ENCODE measurements at places on chromosomes 6 and 20. TPM values are rescaled to one million over a fixed set of nuclear protein-coding genes. Genes with fewer than 3 reads are reported as not detected.
A peak's percentile ranks its signal among the peaks of the same experiment; 100 is the strongest.

DNA sequence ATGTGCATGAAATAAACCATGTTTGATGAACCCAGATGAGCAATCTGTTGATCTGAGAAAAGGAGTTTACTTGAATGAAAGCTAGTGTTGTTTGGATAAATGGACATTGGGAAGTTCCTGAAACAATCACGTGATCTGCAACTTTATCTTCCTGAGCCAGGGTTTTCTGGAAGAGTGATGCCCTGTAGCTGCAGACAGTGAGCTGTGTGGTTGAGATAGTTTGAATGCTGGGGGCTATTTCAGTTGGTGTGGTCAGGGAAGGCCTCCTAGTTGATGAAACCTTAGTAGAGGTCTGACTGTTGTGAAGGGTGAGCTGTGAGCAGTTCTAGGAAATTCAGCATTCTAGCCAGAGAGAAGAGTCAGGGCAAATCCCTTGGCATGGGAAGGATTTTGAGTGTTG is 643.7 kb downstream of the UTRN start:
- DNase-seq: no peak

DNA sequence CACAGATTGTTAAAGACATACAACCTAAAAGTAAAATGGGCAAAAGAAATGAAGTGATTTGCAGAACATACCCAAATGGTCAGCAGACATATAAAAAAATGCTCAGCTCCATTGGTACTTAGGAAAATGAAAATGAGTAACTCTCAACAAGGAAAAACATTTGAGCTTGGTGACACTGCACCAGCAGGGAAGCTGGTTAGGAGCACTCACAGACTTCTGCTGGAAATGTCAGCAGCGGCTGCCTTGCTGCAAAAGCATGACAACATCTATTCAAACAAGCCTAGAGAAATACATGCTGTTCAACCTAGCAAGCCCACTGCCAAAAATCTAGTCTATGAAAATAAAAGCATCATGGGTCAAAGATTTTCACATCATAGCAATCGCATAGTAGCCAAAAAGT is 99.0 kb upstream of the FOXQ1 start:
- DNase-seq: no peak

DNA sequence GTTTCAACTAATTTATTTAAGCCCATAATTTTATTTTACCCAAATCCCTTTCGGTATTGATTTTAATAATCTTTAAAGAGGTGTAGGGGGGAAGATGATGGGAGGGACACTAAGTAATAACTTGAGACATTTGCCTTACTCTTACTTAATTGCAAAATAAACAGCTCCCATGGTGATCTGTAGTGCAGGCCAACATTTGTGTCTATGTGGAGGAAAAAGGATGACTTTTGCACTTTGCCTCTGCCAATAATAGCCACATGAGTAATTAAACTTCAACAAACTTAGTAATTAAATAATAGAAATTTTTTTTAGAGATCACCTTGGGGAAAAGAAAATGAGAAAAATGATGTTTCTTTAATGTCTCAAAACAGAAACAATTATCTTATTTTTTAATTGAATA is 29.9 kb upstream of the CD2AP start:
- no peak for DNase-seq

DNA sequence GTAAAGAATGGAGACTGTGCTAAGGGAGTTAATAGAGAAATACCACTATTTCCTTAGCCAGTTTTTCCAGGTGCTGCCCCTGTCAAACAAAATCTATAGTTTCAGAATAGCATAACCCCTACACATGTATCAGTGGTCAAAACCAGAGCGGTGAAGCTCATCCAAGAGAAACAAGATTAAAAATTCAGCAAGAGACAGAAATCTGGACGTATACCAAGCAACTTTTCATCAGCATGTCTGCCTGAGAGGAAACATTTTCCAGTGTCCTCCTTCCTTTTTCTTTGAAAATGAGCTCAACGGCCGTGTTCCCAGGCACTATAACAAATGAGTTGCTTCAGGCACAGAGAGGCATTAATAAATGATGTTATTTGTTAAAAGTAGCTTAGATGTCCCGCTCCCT is 416.5 kb downstream of the BCKDHB start:
- no peak for DNase-seq

GRCh38 chr6:94350833-94351232 is 931.5 kb upstream of the EPHA7 start:
- DNase-seq: no peak

DNA sequence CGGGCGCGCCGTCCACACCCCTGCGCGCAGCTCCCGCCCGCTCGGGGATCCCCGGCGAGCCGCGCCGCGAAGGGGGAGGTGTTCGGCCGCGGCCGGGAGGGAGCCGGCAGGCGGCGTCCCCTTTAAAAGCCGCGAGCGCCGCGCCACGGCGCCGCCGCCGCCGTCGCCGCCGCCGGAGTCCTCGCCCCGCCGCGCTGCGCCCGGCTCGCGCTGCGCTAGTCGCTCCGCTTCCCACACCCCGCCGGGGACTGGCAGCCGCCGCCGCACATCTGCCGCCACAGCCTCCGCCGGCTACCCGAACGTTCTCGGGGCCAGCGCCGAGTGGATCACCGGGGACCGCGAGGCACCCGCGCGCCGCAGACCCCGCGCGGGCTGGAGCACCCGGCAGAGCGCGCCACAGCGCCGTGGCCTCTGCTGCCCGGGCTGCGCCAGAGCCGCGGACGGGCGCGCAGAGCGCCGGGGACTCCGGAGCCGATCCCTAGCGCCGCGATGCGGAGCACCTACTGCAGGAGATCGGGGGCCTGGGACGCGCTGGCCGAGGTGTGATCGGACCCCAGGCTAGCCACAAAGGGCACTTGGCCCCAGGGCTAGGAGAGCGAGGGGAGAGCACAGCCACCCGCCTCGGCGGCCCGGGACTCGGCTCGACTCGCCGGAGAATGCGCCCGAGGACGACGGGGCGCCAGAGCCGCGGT is at the start of gene BMP2:
Gene BMP2, plus strand, starts transcription at position 151 of the 692 bp plus-strand sequence. CDS start 2,441 bp downstream, outside the sequence.
- DNase-seq: no peak

DNA sequence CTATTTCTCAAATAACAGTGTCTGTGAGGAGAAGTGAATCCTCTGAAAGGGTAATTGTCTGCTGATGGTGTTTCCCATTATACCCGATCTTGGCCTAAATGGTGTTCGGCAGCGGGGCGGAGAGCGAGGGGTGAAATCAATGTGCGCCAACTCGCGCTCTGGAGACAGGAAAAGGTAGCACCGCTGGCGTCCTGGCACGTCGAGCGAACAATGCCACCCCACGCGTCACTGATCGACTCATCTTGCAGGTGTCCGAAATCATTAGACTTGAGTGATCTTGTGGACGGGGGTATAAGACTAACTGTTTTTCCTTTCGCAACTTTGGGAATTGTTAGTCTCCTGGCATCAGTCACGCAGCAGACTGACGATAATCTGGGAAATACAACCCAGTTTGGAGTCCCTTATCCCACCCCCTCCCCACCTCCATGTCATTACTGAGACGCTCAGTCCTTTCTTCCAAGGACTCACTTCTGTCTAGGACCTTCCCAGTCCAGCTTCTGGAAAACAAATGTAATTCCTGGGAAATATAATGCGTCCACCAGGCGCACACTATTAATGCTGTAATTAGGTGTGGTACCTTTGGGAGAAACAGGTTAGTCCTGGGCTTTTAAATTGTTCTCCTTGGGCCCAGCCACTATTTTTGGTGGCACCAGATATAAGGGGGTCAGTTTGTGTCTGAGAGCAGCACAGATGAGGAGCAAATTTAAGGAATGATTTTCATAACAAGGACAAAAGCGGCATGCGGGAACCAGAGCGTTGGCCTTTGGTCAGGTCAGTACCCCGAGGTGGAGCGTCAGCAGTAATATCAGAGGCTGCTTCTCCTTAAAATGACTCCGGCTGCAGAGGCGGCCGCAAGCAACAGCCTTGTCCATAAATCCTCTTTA is 2.3 kb downstream of the LINC00237 start:
- no peak for DNase-seq

- no peak for DNase-seq
Measured at GRCh38 chr20:1961374-1961773, 32.5 kb downstream of the PDYN start.

- no peak for DNase-seq
Measured at GRCh38 chr6:46491201-46491627, at the start of gene RCAN2. TSS of gene RCAN2 (minus strand) at chr6:46491449.

DNA sequence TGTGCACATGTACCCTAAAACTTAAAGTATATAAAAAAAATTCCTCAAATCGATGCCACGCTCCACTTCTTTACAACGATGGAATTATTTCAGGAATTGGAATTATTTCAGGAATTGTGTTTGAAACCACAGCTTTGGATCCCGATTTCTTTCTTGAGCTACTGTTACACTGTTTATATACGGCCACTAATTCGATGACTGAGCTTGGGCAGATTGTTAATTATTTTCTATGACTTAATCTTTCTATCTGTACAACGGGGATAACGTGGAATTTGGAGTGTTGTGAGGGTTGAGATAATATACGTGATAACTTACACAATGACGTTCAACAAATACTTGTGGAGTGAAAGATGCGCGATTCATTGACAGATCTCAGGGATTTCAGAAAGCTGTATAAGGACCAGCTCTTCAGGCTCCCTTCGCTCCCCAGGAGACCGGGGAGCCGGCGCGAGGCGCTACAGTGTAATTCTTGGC is 171.3 kb downstream of the SLC16A10 start:
- peak; percentile 48 for DNase-seq

DNA sequence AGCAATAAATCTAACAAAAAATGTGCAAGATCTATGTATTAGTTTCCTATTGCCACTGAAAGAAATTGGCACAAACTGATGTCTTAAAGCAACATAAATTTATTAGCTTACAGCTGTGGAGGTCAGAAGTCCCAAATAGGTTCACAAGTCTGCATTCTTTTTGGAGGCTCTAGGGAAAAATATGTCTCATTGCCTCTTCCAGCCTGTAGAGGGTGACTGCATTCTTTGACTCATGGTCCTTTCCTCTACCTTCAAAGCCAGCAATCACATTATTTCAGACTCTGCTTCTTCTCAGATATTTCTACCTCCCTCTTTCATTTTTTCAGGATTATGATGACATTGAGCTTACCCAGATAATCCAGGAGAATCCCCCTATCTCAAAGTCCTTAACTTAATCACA is 1531.1 kb downstream of the KHDRBS2 start:
- no peak for DNase-seq

GRCh38 chr20:12153628-12154027 is 235.9 kb downstream of the BTBD3 start:
- DNase-seq: no peak

- no peak for DNase-seq
Measured at GRCh38 chr6:84549917-84550316, 214.5 kb downstream of the TBX18 start.

- DNase-seq: no peak
Measured at GRCh38 chr6:133478673-133479072, 237.5 kb downstream of the EYA4 start.

- DNase-seq: no peak
Measured at GRCh38 chr6:110629153-110629552, 152.7 kb upstream of the SLC22A16 start.

DNA sequence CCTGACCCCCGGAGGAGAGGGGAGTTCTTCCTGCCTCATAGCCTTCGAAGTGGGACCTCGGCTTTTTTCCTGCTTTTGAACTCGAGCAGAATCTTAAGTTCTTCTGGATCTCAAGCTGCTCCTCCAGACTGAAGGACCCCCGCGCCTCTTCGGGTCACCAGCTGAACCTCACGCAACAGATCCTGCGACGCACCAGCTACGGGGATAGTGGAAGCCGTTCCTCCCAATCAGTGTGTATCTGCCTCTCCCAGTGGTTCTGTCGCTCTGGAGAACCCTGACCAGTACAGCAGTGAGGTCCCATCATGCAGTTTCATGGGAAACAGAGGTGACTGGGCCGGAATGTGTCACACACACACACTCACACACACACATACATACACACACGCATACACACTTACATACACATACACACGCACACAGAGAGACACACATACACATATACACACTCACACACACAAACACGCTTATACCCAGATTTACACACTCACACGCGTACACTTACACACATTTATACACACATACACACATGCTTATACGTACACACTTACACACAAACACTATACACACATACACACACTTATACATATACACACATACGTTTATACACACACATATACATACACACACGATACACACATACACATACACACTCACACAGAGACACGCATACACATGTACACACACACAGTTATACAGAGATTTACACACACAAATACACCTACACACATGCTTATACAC is 170.0 kb downstream of the TTLL2 start:
- DNase-seq: no peak

DNA sequence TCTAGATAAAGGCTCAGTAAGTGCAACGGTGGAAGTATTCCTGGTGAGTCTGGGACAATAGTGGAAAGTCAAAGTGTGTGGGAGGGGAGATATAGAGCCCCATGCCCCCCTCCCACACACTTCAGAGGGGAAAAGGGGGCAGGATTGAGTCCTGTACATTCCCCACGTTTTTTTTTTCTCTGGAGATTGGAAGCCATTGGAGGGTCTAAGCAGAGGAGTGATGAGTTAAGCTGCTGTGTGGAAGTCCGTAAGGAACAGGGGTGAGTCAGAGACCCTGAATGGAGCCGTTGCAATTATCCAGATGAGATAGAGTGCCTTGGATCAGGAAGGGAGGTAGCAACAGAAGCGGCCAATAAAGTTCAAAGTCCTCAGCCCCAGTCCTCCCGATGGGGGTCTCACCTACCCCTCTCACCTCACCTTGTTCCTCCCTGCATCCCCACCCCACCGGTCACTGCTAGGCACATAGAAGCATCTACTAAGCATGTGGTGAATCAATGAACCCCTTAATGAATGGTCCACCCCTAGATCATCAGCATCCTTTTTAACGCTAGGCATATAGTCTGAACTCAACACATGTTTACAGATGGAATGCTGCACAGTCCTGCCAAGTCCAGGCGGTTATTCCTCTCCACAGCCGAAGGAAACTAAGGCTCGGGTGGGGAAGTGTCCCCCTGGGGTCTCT is 662 bp upstream of the SLC9A8 start:
- peak; percentile 37 for DNase-seq

- peak; percentile 6 for DNase-seq
Measured at GRCh38 chr6:44738601-44739146, 351.2 kb downstream of the CDC5L start.

GRCh38 chr6:161536224-161536630 is 262.4 kb upstream of the AGPAT4 start:
- DNase-seq: no peak

- DNase-seq: peak; percentile 94
Measured at GRCh38 chr6:1190366-1190765, 121.5 kb upstream of the FOXQ1 start.

- DNase-seq: no peak
Measured at GRCh38 chr6:10552270-10552810, 31.2 kb downstream of the GCNT2 start.

NRSN1 gene
- total RNA-seq: not detected

ANKS1A gene
- total RNA-seq: 11.5 TPM

TNF gene
- total RNA-seq: 0.12 TPM

BTBD3 gene
- total RNA-seq: 24.9 TPM

TULP4 gene
- total RNA-seq: 51.7 TPM

ARMH2 gene
- total RNA-seq: not detected

FOXA2 gene
- not detected for total RNA-seq

MLIP gene
- total RNA-seq: not detected

ADAM33 gene
- total RNA-seq: 80.4 TPM

SNAI1 gene
- total RNA-seq: 6.0 TPM

TXLNB gene
- total RNA-seq: not detected

KIF25 gene
- total RNA-seq: not detected

FAM83D gene
- total RNA-seq: 12.8 TPM

Measured in HFFc6 (cell line).